CD8-positive, alpha-beta T cell (primary cell): ENCODE measurements at places on chromosomes 3 and 15.
A peak's percentile ranks its signal among the peaks of the same experiment; 100 is the strongest.

GRCh38 chr3:24012589-24013269 lies 67.6 kb downstream of the NR1D2 start:
- DNase-seq, result no peak

- no peak for DNase-seq
These were observed 225.6 kb downstream of the MINAR1 start for GRCh38 chr15:79657722-79658121.

DNA sequence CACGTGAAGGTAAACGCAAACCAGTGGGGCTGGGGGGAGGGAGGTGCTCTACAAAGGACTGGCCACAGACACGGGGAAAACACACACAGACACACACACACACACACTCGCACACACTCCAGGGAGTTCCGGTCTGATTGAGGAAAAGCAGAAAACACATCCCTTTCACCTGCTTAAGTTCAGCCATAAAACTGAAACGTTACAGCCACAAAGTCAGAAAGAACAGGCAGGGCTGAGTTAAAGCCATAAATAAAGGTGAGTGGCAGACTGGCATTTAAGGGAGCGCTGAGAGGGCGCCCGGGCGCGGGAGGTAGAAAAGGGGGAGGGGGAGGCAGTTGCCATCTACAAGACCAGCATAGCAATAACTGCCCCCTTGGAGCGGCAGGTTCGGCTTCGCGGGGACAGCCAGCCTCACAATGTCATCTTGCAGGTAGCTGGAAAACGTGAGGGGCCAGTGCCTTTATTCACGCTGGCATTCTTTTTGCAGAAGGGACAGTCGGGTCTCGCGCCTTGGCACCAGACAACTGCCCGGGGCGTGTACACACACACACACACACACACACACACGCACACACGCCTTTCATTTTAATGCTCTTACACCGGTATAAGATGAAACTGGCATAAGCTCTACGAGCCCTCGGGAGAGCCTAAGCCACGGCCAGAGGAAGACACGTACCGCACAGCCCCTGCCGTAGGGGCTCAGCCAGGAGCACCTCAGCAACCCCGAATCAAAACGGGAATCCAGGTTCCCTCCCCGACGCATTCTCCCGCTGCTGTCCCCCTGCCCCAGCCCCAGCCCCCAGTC lies 866 bp downstream of the TNIK start:
- DNase-seq, result peak; percentile 39

DNA sequence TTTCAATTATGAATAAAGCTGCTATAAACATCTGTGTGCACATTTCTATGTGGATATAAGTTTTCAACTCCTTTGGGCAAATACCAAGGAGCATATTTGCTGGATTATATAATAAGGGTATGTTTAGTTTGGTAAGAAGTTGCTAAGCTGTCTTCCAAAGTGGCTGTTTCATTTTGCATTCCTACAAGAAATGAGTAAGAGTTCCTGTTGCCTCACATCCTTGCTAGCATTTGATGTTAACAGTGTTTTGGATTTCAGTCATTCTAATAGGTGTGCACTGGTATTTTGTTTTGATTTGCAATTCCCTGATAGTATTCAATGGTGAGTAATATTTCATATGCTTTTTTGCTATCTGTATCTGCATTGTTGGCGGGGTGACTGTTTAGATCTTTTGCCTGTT lies 120.7 kb upstream of the MDFIC2 start:
- no peak for DNase-seq

DNA sequence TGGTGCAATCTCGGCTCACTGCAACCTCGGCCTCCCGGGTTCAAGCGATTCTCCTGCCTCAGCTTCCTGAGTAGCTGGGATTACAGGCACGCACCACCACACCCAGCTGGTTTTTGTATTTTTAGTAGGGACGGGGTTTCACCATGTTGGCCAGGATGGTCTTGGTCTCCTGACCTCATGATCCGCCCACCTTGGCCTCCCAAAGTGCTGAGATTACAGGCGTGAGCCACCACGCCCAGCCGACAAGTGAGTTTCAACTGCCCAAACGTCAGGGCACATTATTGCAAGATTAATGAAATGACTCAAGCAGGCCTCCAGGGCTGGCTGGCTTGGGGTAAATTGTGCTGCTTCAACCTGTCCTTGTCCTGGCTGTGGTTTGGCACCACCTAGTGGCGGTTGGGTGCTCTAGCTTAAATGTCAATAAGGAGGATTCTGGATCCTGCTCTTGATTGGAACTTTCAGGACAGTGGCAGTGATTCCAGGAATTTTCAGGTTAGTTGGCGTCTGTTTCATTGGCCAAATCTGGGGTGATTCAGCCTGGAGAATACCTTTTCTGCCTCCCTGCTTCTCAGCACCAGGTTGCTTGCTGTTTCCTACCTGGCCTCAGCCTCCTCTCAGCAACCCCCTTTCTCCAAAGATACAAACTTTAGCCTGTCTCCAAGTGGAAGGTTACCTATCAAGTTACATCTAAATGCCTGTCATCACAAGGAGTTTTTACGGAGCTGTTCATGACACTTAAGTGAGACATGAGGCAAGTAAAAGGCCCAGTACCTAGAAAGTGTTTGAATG lies 32.4 kb upstream of the SACM1L start:
- peak; percentile 89 for DNase-seq

DNA sequence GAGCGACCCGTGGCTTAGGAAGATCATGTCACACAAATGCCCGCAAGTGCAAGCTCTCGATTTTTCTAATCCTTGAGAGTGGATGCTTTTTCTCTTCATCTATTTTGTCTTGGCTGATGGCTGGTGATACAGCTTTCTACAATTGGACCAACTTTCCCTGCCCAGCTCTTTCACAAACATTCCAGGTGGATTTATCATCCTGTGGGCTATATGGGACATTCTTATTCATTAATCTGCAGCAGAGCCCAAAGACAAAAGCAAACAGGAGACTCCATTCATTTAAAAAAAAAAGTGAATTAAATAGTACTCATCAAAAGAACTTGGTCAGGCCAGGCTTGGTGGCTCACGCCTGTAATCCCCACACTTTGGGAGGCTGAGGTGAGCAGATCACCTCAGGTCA lies 14.2 kb upstream of the TSEN2 start:
- no peak for DNase-seq

GRCh38 chr15:75067123-75067830 lies 43.9 kb downstream of the PPCDC start:
- DNase-seq, result peak; percentile 21

DNA sequence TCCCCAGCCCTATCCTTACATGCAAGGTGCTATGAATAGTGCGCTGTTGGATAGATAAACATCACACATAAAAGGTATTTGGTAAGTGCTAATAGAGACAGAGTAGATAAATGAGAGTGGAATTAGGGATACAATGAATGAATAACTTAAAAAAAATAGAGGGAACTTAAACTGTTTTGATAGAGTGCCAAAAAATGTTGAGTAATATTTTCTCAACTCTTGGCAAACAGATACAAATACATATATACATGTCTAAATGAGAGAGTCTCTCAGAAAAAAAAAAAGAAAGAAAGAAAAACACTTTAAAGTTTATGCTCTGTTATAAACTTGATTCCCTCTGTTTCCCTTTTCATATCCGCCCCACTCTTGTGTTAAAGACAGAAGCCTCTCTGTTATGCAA lies 667.4 kb downstream of the ROBO2 start:
- DNase-seq, result no peak

GRCh38 chr3:107077391-107077790 lies 299.8 kb upstream of the CCDC54 start:
- no peak for DNase-seq

DNA sequence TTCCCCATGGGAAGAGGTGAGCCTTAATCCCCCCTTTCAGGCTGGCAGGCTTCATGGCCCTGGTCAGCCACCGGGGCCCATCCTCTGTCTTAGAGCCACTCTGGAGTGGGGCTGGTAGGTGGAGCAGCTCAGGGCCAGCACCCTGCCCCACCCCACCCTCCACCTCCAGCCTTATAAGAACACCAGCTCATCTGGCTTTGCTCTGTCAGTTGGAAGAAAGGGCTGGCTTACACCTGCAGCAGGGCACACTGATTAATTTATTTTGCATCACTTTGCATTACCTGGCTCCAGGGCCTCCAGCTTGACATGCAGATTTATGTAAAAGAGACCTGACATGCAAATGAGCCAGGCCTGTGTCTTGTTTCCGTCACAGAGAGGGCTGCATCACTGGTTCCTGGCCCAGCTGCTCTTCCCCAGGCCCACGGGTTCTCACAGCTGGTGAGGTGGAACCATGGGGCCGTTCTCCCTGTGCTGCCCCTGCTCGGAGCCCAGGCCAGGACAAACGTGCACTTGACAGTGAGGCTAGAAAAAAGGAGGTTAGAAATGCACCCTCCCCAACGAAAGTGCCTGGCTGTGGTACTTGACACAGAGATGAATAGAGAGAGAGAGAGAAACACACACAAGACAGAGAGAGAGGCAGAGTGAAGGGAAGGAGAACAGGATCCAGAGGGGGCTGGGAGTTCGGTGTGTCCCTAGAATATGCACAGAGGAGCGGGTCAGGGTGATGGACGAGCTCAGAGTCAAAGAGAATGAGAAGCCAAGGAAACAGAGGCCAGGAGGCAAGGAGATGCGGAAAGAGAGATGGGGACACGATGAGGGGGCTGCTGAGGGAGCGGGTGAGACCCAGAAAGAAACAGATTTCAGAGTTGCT lies 44.5 kb upstream of the MAGEF1 start:
- no peak for DNase-seq

DNA sequence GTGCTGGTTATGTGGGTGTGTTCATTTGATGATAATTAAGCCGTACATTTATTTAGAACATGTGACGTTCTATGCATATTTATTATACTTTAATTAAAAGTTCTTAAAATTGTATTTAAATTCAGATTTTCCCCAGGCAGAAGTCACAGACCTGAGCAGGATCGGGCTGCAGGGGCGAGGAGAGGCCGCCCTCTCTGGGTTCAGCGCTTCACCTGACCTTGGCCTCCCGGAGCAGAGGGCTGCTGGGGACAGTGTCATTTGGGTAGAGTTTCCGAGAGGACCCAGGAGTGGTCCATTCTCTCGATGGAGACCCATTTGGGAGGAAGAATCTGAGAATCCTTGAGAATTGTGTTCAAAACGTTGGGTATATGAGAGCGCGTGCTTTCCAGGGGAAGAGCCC lies 12.0 kb upstream of the TOPBP1 start:
- no peak for DNase-seq

GRCh38 chr3:181629711-181630110 lies 82.0 kb upstream of the SOX2 start:
- no peak for DNase-seq

GRCh38 chr3:52245322-52246263 lies at the start of gene PPM1M:
PPM1M (plus strand) TSS chr3:52245759; CDS start chr3:52245825, 66 bp downstream.
- DNase-seq, result peak; percentile 67

GRCh38 chr3:117998071-117998470 lies 1036.6 kb downstream of the IGSF11 start:
- no peak for DNase-seq

- DNase-seq, result no peak
These were observed 8.2 kb downstream of the EFCC1 start for GRCh38 chr3:129009266-129009665.

DNA sequence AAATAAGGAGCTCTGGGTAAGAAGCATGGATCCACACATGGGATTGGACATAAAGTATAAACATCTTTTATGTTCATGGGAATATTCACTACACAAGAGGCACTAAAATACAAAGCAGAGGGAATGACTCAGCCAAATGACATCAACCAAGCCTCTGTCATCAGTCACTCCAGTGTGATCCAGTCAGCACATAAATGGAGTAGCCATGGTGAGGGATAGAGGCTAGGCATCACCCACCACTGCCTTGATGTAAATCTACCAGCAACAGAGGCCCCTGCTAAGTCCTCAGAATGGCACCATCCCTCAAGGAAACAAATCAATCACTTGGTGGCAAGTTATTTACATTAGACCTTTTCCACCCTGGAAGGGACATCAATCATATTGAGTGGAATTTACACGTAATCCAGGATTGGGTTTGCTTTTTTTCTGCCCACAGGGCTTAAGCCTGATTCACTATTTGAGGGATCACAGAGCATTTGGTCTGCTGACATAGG lies 27.2 kb downstream of the VEPH1 start:
- DNase-seq, result no peak

DNA sequence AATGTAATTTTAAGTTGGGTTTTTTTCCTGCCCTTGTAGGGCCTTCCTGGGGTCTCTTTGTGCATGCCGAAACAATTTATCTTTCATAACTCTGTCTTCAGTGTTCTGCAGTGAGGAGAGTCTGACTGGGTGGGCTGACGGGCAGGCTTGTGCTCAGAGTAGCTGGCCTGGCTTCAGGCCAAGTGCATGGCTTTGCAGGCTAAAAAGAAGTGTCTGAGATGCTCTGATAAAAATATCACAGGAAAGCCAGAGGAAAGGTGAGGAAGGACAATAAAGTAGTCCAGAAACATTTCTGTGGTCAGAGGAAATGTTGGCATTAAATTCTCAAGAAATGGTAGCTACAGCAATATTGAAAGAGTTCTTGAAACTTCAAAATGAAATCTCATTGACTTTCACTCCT lies 25.5 kb downstream of the ST3GAL6 start:
- no peak for DNase-seq

DNA sequence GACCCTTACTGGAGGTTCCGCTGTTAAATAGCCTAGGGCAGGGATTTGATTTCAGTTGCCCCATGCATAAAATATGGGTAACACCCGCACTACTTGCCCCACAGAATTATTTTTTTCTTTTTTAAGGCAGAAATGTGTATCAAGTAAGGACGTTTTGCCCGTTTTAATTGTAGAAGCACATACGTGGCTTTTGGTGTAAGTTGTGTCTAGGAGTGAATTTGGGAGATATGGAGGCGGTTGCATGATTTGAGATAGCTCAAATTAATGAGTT lies 636 bp upstream of the LRRC58 start:
- no peak for DNase-seq
